ENCODE measurements at places on chromosomes 2 and 18.

GRCh38 chr2:198188982-198189381 is 384.6 kb downstream of the PLCL1 start:
- no peak for DNase-seq

DNA sequence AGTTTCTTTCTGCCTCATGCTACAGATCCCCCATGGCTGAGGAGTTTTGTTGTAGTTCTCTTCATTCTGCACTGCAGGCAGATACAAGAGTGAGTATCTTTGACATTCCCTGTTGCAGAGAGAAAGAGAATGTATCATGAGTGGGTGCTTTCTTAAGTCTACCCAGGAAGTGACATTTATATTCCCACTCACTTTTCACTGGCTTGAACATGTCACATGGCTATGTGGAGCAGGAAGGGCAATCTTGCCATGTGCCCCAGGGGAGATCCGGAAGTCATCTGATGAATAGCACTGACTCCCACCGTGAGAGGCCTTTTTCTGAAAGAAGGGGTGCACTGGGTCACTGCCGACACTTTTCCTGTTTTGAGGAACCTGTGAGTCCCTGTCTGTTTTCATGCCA is 66.4 kb upstream of the BOD1L2 start:
- DNase-seq, result no peak

GRCh38 chr2:150124739-150125138 is 362.7 kb downstream of the RND3 start:
- DNase-seq, result no peak

DNA sequence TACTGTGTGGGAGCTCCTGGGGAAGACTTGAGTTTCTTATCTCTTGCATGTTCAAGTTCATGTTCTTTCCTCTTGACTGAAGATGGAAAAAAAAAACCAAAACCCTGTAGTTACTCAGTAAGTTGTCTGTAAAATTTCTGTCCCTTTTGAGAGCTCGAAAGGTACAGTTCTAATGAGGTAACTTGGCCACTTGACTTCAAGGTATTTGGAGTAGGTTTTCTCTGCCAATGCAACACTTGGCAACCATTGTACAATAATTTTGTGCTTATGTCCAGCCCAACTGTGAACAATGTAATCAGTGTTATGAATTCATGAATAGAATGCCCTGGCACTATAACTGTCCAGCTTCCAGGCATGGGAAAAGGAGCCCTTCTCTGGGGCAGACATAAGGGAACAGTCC is 111.0 kb downstream of the LIPG start:
- DNase-seq, result no peak

- DNase-seq, result no peak
Measured at GRCh38 chr2:143390171-143390570, 261.0 kb downstream of the ARHGAP15 start.

- no peak for DNase-seq
Measured at GRCh38 chr2:196177124-196177523, 5.7 kb upstream of the STK17B start.

GRCh38 chr2:52000151-52000855 is 968.4 kb upstream of the NRXN1 start:
- DNase-seq, result no peak

- no peak for DNase-seq
Measured at GRCh38 chr2:114254875-114255274, 187.6 kb upstream of the DPP10 start.

- DNase-seq, result no peak
Measured at GRCh38 chr18:48490641-48491293, 48.1 kb upstream of the CTIF start.

GRCh38 chr2:46815121-46815802 is 100.3 kb downstream of the MCFD2 start:
- no peak for DNase-seq

DNA sequence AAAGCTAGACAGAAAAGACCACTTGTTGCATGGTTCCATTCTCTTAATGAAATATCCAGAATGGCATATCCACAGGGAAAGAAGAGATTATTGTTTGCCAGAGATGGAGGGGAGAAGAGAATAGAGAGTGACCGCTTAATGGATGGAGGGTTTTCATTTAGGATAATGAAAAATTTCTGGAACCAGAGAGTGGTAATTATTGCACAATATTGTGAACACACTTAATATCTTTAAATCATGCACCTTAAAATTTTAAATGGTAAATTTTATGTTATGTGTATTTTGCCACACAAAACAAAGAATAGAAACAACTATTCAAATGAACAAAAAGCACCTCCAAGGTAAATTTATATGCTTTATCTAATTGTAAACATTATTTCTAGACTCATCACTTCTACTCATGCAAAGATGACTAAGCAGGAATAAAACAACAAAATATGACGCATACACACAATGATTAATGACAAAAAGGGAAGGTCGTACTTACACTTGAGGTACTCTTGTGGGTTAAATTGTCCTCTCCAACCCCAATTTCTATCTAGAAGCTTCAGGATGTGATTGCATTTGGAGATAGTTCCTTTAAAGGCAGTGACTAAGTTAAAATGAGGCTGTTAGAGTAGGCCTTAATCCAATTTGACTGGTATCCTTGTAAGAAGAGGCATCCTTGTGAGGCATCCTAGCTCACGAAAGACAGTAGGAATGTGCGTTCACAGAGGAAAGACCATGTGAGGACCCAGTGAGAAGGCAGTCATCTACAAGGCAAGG is 18.7 kb upstream of the DHRS9 start:
- no peak for DNase-seq

GRCh38 chr2:51410331-51410730 is 378.4 kb upstream of the NRXN1 start:
- DNase-seq, result no peak

DNA sequence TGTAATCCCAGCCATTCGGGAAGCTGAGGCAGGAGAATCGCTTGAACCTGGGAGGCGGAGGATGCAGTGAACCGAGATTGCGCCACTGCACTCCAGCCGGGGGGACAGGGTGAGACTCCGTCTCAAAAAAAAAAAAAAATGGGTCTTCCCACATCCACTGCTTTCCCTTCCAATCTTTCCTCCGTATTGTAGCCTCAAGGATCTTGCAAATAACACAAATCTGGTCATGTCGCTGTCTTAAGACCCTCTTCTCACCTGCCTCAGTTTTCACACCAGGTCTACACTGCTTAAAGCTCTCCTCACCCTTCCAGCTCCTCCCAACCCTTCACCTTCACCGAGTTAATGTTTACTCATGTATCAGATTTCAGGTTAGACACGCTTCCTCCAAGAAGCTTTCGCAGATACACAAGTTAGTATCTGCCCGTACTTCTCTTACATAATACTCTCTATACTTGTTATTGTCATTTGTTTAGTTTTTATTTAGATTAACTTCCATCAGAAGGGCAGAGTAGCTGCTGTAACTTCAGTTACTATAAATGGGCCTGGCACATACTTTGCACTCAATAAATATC is 1.5 kb downstream of the IER3IP1 start:
- no peak for DNase-seq

GRCh38 chr2:119788752-119789151 is 29.0 kb downstream of the PTPN4 start:
- no peak for DNase-seq

DNA sequence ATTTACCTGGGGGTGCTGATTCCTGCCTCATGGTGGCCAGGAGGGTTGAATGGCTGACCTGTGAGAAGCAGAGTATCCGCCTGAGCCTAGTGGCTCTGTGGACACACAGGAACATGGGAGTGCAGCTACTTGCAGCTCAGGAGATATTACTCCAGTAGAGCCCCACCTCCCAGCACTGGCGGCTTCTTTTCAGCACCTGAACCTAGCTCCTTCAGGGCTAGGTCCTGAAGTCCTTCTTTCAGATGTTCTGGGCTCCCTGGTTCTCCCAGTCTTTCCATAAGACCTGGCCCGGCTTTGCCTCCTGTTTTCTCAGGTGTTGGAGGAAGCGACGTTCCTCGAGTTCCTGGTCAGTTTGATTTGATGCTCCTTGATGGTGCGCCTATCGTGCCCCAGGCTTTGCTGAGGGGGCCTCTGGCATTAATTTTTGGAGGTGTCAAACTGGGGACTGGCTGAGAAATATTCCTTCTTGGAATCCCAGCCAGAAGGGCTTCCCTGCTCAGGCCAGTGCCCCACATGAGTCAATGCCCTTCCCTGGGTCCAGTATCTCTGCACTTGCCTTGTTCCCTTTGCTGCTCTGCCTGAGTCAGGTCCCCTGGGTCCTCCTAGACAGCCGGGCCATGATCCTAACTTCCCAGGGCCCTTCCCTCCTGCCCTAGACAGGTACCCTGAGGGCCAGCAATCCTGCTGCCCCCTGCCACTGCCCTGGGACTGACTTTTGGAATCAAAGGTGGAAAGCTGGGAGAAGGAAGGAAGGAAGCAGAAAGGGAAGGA is 110.7 kb upstream of the HAAO start:
- no peak for DNase-seq

- no peak for DNase-seq
Measured at GRCh38 chr18:50987261-50987660, 19.4 kb downstream of the ELAC1 start.

- no peak for DNase-seq
Measured at GRCh38 chr2:727071-727470, 49.9 kb upstream of the TMEM18 start.

GRCh38 chr2:35997488-35997887 is 358.1 kb upstream of the CRIM1 start:
- DNase-seq, result no peak

DNA sequence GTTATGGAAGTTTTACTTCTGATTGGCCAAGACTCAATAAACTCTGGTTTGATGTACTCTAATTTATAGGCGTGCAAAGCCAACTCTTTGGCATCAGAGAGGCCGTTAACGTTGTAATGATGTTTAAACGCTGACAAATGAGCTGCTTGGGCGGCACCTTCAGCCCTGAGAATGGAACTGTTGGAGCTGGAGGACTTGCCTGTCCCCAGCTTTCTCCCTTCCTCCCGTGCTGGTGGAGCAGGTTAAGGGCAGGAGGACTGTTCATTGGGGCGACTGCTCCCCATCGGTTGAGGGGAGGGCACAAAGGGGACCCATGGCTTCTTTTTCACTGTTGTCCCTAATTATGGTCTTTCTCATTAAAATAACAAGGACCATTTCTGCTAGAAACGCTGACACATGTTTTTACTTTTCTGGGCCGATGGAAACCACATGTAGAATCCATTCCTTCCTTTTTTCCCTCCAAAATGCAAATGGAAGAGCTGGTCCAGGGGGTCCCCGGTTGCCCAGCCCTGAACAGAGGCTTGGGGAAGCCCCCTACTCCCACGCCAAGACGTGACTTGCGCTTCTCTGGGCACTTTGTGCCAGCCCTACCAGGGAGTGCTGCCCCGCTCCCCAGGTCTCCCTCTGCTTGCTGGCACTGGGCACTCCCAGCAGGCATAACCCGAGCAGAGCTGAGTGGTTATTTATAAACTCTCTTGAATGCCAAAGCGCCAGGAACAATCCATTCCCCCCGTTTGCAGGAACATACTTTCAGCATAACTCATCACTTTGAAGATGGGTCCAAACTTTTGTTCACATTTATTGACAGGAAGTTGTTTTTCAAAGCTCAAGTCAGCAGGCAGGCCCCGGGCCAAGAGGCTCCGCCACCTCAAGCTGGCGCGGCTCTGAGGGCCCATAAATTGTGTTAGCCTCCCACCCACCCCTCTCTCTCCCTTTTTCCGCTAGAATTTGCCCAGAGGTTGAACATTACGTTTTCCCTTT is 170.1 kb downstream of the ASB1 start:
- DNase-seq, result no peak

DNA sequence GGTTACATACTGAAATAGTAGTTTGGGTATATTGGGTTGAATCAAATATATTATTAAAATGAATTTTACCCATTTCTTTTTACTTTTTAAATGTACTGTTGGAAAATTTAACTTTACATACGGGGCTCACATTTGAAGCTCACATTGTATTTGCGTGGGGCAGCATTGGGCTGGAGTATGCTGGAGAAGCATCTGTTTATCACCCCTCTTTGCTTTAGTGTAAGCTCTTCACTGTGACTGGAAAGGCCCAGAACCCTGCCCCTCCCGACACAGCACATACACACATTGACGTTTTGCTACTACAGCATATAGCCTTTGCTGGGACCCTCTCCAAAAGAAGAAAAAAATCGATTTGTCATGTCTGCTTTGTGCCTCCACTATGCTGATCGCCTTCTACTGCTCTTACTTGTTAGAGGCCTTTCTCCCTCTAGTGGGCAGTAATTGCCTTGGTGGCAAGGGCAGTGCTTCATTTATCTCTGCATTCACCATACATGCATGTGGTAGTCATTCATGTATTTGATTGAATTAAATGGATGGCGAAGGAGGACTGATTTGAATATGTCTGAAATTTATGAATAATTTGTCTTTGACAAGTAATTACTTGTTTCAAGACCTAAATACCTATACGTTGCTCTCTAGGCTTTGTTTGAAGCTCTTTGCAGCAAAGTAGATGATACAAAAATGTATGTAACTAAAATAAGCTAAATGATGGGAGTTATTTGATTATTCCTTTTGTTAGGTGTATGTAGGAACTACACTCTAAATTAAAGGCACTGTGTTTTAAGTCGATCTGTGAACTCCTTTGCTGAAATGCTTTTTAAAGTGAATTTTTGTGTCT is 37.4 kb downstream of the VAPA start:
- DNase-seq, result no peak

GRCh38 chr18:43634994-43635393 is 357.7 kb upstream of the SYT4 start:
- no peak for DNase-seq

DNA sequence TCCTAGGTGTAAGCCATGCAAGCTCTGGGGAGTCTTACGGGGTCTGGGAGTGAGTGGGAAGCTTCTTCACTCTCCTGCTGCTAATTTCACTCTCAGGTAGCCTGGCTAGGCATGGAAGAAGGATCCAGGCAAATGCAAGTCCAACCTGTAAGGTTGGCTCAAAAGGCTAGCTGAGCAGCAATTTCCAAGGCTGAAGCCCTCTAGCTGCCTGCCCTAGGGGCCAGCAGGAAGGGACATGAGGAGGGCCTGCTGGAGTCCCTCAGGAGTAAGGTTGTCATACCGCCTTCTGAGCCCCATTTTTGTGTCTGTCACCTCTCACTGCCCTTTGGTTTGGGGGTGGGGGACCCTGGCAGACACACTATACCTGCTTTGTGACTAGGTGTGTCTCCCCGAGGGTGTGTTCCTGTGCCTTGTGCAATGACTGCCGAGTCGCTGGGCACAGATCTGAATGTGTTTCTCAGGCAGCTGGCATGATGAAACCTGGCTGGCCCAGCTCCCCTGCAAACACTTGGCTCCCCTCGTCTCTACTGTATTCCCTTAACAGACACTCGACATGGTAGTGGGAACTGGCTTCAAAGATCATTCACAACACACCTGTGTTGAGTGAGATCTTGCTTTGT is 123.9 kb upstream of the FAM136A start:
- no peak for DNase-seq

GRCh38 chr2:69933254-69933828 is 18.4 kb downstream of the MXD1 start:
- no peak for DNase-seq

DNA sequence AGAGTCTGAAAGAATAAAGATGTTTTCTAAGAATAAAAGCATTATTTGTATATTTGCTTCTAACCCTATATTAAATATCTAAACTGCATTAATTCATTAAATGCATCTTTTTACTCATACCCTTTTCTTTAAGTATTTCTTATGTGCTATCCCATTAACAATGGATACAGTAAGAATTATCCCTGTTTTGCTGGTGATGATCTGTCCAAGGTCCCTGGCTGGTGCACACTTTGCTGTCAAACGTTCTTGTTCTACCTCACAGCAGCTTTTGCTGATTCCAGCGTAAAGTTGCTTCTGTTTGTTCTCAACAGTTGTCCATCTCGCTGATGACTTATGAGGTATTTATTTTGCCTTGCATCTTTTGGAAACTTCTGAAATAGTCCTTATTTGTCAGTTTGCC is 504.0 kb downstream of the PLCL1 start:
- no peak for DNase-seq

All from stimulated activated CD4-positive, alpha-beta T cell treated with anti-CD3 and anti-CD28 coated beads, Interleukin-1b, Interleukin-23, amount 100 ng/mL, for 1 hour (primary cell).